ENCODE measurements at places on chromosomes 12 and 14.

GRCh38 chr12:44519931-44520330, 356.2 kb downstream of the NELL2 start:
- H3K27me3 ChIP-seq: no peaks in the 10 kb centered on the region
- peak overlapping the region; percentile 5 for H3K27ac ChIP-seq
- no peaks in the 10 kb centered on the region for H3K36me3 ChIP-seq
- DNase-seq: peak; percentile 11

- H3K4me3 ChIP-seq: peak overlapping the region; percentile 81
- H3K4me1 ChIP-seq: peaks cover 15% of the 10 kb centered on the region
- no peaks in the 10 kb centered on the region for H3K27me3 ChIP-seq
- peak overlapping the region; percentile 93 for H3K27ac ChIP-seq
Observed at GRCh38 chr14:24233538-24233866, 773 bp downstream of the GMPR2 start.

DNA sequence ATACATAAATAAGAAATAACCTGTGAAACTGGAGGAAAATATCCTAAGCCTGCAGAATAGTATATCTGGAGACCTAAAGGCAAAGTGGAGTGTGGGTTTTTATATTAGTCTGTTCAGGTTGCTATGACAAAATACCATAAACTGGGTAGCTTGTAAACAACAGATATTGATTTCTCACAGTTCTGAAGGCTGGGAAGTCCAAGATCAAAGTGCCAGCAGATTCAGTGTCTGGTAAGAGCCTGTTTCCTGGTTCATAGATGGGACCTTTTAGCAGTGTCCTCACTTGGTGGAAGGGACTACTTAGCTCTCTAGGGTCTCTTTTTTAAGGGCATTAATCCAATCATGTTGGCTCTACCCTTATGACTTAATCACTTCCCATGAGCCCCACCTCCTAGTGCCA, 25.4 kb upstream of the NEDD1 start:
- no peaks in the 10 kb centered on the region for H3K36me3 ChIP-seq
- H3K27ac ChIP-seq: no peak overlapping the region
- no peaks in the 10 kb centered on the region for H3K4me1 ChIP-seq
- H3K4me3 ChIP-seq: no peak overlapping the region
- H3K27me3 ChIP-seq: no peaks in the 10 kb centered on the region

DNA sequence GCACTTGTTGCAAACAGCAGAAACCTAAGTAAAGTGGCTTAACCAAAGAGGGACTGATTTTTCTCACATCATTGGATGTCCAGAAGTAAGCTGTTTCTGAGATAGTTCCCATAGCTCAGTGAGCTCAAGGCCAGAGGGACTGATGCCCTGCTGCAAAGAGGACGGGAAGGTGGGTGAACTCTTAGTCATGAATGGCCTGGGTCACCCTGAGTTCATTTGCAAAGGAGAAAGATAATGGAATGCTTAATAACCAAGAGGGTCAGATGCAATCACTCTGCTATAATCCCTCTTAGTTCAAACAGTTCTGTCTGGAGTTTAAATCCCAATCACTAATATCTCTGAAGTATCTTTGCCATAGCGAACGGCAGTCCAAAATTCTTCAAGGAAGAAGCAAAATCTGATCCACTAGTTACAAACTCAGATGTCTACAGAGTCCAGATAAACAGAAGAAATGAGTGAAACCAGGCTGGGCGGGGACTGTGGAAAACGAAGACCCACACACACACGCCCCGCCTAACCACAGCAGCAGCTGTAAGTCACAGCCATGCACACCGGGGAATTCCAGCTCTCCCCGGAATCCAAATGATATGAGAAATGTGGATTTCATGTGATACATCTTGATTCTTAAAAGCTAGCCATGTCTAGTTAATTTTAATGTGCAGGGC, 289.5 kb downstream of the TMEM132D start:
- H3K27me3 ChIP-seq: no peaks in the 10 kb centered on the region
- H3K4me1 ChIP-seq: no peaks in the 10 kb centered on the region
- H3K27ac ChIP-seq: no peak overlapping the region
- DNase-seq: no peak
- H3K4me3 ChIP-seq: no peak overlapping the region

DNA sequence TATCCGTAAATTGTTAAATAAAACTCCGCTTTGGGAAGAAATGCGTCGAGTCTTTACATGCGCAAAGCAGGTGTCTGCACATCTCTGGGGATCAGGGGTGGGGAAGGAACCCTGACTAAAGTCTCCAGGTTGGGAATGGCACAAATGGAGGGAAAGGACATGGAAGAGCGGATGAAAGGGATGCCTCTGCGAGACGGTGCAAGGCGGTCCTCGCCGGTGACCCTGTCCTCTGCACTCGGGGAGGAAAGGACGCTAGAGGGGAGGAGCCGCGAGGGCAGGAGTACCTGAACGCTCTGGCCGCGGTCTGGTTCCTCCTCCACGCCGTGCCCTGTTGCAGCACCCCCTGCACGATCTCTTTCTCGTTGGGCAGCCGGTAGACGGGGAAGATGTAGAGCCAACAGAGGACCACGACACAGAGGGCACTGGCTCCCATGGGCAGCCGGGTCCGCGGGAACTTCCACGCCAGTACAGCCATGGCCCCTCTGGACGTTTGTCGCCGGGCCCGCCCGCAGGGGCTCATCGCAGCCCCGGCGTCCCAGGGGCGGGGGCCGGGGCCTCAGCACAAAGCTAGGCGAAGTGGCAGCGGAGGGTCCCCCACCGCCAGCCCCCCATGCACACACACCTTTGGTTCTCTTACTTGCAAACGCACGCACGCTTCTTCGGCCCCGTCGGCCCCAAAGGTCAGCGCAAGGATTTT, 646 bp downstream of the ST8SIA1 start:
- H3K27me3 ChIP-seq: peaks cover 30% of the 10 kb centered on the region
- H3K4me1 ChIP-seq: peaks cover 6% of the 10 kb centered on the region
- H3K4me3 ChIP-seq: peak overlapping the region; percentile 90
- H3K36me3 ChIP-seq: no peaks in the 10 kb centered on the region
- H3K27ac ChIP-seq: no peak overlapping the region

- no peak overlapping the region for H3K27ac ChIP-seq
- H3K27me3 ChIP-seq: no peaks in the 10 kb centered on the region
- H3K36me3 ChIP-seq: peaks cover 7% of the 10 kb centered on the region
- H3K4me3 ChIP-seq: no peak overlapping the region
Observed at GRCh38 chr12:58710901-58711300, 209.4 kb downstream of the LRIG3 start.

GRCh38 chr12:95976416-95976832, 19.7 kb downstream of the HAL start:
- H3K27me3 ChIP-seq: no peaks in the 10 kb centered on the region
- no peak for DNase-seq
- no peaks in the 10 kb centered on the region for H3K36me3 ChIP-seq
- H3K27ac ChIP-seq: no peak overlapping the region
- H3K4me1 ChIP-seq: no peaks in the 10 kb centered on the region

Data from GM23338 (cell line).